Glutamatergic neuron (in vitro differentiated cells): ENCODE measurements at places on chromosomes 6 and 20.

DNA sequence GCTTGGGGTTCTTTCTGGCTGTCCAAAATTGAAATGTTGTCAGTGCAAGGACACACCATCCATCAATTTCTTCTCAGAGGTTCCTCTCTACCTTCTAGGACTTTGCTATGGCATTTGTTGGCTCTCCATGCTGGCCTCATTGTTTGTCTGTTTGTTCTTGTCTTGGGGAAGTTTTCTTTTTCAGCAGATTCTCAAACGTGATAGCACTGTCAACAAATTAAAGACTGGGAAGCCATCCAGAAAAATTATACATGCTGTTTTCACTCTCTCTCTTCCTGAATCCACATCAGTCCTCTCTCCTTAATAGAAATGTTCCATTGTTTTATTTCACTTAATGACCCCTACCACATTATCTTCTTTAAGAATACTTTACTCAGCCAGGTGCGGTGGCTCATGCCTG, 130.4 kb downstream of the PCSK2 start:
- DNase-seq: no peak

DNA sequence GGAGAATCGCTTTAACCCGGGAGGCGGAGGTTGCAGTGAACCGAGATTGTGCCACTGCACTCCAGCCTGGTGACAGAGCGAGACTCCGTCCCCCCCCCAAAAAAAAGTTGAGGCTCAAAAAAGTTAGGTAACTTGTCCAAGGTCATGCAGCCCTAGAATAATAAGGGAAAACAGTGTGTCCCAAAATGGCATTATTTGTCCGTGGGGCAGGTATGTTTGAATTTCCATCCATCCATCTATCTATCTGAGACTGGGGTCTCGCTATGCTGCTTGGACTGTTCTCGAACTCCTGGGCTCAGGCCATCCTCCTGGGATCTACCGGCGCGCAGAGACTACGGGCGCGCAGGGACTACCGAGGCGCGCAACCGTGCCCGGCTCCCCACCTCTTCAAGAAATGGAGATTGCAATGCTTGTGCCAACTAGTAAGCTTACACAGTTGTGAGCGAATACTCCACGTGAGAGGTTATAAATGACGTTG, 374 bp upstream of the ABCC10 start:
- no peak for DNase-seq

GRCh38 chr20:46243707-46244628, 64.3 kb downstream of the CDH22 start:
- DNase-seq: peak; percentile 52

- no peak for DNase-seq
These were observed 197.3 kb upstream of the NT5E start for GRCh38 chr6:85252552-85252951.

GRCh38 chr6:97081010-97081590, 156.6 kb downstream of the KLHL32 start:
- no peak for DNase-seq

DNA sequence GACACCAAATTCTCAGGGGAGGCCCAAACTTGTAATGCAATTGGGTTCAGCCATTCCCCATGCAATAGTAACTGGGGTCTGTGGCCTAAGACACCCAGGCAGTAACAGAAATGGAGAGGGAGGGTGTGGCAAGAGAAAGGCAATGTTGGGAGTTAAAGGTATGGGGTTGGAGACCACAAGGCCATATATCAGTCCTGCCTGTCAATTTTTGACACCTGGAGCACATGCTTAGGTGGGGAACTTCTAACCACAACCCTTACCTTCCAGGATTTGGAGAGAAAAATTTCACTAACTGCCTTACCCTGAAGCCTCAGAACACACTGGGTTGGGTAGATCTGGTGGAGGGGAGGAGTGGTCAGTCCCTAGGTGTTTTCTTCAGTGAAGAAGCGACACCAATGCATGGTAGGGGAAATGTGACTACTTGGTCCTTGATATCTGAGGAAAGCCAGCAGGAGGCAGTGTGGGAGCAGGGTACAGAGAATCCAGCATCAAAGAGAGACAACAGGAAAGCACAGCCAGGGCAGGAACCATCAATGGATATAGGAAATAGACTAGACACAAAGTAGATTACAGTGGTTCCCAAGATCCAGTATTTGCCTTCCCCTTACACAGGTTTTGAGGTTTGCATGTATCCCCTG, 6.8 kb upstream of the USP49 start:
- peak; percentile 25 for DNase-seq

- no peak for DNase-seq
These were observed 13.1 kb downstream of the PPP1R10 start for GRCh38 chr6:30603961-30604360.

- no peak for DNase-seq
These were observed 22.3 kb upstream of the ANKEF1 start for GRCh38 chr20:10012464-10012863.

DNA sequence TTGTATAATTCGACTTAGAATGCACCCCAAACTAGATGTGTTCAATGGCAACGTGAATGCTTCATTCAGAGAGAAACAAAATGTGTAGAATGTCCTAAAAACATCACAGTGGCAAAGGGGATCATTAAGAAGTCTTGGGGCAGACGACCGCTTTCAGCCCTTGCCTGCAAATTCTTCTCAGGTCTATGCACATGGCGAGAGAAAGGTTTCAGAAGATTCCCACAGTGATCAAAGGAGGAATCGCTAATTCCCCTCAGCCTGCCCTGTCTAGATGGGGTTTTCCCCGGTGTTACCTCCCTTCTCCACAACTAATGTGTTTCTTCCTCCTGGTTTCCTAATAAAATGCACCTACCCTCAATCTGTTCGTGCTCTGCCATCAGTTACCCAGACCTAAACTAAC, 13.3 kb upstream of the NHSL1 start:
- DNase-seq: no peak

- peak; percentile 50 for DNase-seq
These were observed 885 bp downstream of the MTCL3 start for GRCh38 chr6:127518191-127518709.

GRCh38 chr20:49979030-49979832, 3.5 kb upstream of the SNAI1 start:
- DNase-seq: peak; percentile 79

DNA sequence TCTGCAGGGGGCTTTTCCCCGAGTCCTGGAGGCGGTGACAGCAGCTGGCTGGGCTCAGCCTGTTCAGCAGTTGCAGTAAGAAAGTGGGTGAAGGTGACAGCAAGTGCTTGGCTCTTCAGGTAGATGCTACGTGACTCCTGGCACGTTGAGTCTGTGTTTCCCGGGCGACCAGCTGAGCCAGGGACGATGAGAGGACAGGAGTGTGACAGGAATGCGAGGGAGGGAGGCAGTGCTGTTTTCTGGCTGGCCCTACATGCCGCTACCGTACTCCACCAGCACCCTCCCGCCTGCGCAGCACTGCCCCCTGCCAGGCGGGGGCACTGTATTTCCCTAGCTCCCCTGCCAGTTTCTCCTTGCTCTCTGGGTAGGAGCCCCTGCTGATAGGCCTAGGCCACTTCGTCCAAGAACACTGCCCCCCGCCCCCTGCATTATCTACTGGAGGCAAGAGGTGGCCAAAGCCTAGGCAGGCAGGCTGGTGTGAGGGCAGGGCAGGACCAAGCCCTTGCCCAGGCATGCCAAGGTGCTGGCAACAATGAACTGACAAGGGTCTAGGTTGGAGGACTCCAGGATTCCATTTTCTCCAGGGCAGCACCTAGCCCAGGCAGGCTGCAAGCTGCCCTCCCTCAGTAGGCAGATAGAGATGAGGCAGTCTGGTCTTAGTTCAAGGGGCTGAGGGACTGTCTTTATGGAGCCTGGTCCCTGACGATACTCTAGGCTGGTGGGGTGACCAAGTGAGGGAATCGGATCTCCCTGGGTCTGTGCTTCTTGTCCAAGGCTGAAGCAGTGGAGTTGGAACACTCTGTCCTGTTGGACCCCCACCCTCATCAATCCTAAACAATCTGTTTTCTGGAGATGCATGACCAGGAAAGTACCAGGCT, 19.2 kb downstream of the MRPS18A start:
- peak; percentile 66 for DNase-seq

- DNase-seq: no peak
These were observed 6.3 kb downstream of the SYNE1 start for GRCh38 chr6:152630832-152631231.

GRCh38 chr6:20652299-20653084, 118.2 kb downstream of the CDKAL1 start:
- DNase-seq: no peak

- peak; percentile 87 for DNase-seq
These were observed 24.6 kb downstream of the RIPOR2 start for GRCh38 chr6:24910961-24911725.

- DNase-seq: no peak
These were observed 151.5 kb downstream of the PRL start for GRCh38 chr6:22145376-22145775.

DNA sequence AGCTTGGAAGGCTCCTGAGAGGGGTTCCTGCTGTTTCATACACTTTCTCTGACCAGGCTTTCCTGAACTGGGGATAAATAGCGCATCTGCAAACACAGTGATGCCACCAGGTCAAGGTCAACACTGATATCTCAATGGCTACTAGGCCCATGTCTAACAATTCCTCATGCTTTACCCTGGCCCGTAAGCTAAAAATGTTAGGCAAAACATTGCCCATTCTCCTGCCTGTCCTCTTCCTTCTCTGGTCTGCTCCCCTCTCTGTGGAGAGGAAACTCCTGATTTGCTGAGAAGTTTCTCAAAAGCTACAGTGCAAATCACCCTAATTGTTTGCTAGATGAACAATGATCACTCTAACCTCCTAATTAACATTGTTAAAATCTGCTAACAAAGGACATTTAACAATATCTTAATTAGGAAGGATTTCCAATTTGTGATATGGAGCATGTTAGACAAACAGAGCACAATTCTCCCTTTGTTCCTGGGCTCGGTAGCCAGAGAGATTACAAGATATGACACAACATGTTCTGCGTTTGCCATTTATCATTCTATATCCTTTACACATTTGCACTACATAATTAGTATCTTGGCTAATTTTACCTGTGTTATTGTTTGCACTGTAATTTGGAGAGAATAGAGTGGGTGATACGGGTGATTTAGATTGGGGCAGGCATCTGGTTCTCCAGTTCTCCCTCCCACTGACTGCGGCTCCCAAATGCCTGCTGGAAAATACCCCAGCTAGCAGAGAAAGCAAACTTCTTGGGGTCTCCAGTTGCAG, 266.8 kb downstream of the CD83 start:
- DNase-seq: no peak

DNA sequence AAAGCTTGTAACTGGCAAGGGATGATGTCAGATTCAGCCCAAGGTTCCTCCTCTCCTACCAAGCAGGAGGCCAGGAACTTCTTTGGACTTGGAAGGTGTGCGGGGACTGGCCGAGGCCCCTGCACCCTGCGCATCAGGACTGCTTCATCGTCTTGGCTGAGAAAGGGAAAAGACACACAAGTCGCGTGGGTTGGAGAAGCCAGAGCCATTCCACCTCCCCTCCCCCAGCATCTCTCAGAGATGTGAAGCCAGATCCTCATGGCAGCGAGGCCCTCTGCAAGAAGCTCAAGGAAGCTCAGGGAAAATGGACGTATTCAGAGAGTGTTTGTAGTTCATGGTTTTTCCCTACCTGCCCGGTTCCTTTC, 14.4 kb downstream of the TNFAIP3 start:
- DNase-seq: no peak

DNA sequence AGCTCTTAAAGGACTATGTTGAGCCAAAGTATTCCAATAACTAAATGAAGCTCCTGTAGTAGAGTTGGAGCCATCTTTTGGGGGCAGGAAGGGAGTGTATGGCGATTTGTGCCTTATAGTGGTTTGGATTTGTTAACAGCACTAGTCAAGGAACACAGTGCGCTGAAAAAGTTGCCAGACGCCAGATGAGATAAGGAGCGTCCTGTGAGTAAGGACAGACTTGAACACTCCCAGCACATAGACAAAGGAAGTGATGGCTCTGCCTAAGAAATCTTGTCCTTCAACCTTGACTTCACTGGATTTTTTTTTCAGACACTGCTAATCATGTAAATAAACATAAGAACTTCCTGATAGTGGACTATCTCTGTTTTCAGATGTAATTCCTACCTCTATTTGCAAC, 136.9 kb downstream of the TRMT11 start:
- no peak for DNase-seq

- no peak for DNase-seq
These were observed 922.8 kb downstream of the EPHA7 start for GRCh38 chr6:92496527-92496926.

DNA sequence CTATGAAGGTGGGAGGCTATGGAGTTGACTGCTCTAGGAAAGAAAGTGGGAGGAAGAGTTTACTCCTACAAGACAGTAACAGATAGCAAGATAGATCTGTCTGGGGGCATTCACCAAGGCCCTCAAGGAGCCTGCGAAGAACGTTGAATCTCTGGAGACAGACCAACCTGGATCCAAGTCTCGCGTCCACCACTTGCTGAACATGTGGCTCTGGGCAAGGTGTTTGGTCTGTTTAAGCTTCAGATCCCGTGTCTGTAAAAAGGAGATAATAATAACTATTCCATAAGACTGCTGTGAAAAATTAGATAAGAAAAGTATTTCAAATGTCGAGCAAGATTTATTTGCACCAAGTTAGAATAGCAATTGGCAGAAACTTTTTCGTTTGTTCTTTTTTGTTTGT, 8.1 kb upstream of the EEF1A1 start:
- no peak for DNase-seq

GRCh38 chr6:39225543-39225942, 3.7 kb downstream of the KCNK5 start:
- DNase-seq: no peak

- no peak for DNase-seq
These were observed 46.0 kb upstream of the HINT3 start for GRCh38 chr6:125910527-125910926.

GRCh38 chr20:31543966-31544598, 29.8 kb downstream of the HM13 start:
- DNase-seq: no peak

GRCh38 chr20:47998736-47999135, 213.5 kb upstream of the SULF2 start:
- peak; percentile 58 for DNase-seq

DNA sequence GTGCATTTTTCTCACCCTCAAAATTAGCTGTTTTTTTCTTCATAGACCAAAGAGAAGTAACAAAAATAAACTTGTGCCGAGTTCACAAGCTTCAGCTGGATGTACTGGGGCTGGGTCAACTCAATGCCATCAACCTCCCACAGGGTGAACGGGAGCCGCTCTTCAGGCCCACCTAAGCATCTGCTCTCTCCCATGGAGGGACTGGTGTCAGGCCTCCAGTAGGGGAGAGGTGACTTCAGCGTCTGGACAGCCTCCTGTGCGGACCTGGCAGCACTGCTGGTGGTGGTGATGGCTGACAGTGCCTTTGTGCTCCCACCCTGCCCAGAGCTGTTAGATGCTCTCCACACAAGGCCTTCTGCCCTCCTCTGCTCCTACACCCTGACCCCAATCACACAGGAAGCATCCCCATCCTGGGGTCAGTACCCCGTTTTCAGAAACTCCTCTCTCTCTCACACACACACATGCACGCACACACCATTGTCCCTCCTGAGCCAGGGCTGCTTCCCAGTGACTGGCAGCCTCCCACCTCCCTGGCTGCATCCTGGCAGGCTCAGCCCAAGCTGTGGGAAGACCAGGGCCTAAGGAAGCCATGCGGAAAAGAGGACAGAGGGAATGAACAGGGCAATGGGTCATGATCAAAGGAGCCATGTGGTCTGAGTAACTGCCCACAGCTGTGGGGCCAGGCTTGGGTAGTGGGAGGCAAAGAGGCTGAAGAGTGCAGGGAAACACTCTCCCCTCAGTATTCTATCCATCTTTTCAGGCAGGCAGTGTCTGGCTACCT, 17.7 kb downstream of the CST8 start:
- DNase-seq: no peak

GRCh38 chr20:17281478-17281877, 54.6 kb downstream of the PCSK2 start:
- peak; percentile 53 for DNase-seq

GRCh38 chr6:158313989-158314388, 1.7 kb downstream of the TULP4 start:
- no peak for DNase-seq
